Right ventricle myocardium inferior (tissue), 1 donor: ENCODE measurements at places on chromosomes 4 and X.
A peak's percentile ranks its signal among the peaks of the same experiment; 100 is the strongest.

DNA sequence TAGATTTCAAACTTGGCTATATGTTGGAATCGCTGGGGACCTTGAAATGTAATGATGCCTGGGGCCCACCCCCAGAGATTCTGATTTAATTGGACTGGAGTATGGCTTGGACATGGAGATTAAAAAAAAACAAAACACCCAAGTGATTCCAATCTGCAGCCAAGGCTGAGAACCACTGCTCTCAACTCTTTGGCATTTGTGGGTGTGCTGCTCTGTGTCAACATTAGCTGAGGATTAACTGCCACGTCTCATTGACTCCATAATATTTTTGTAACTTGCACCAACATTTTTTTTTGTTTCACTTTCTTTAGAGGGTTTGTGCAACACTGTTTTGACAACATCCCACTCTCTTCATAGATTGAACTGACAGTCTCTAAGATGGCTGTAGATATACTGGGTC lies 41.1 kb upstream of the PDK3 start:
- DNase-seq, result no peak

- no peak for DNase-seq
Observed at GRCh38 chr4:21709031-21709430, 239.5 kb downstream of the KCNIP4 start.

- no peak for DNase-seq
Observed at GRCh38 chr4:69995526-69996016, at the start of gene STATH. Gene STATH (plus strand): TSS chr4:69995966. CDS start chr4:69998438, 2,472 bp downstream.

- DNase-seq, result no peak
Observed at GRCh38 chr4:142353149-142353738, 492.9 kb downstream of the INPP4B start.

DNA sequence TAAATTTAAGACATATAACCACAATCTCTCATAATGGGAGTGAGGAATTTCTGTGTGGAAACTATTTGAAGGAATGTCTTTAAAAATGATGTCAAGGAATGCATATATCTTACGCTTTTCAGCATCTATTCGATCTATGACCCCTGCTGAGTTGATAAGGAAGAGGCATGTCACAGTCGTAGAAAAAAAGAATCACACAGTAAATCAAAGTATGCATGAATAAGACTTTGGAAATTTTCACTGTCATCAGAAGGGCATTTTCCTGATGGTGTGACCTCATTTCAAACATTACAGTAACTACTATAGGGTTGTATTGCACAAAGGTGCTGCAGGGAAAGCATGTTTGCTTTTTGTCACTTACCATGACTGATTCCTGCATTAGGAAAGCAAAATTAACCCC lies 41.5 kb downstream of the REELD1 start:
- no peak for DNase-seq

GRCh38 chr4:185534511-185534865 lies 819 bp downstream of the PDLIM3 start:
- no peak for DNase-seq

GRCh38 chrX:70033348-70034051 lies 16.2 kb downstream of the AWAT2 start:
- no peak for DNase-seq

- peak; percentile 85 for DNase-seq
Observed at GRCh38 chr4:105990933-105991332, 95.7 kb downstream of the NPNT start.

- DNase-seq, result no peak
Observed at GRCh38 chr4:156173486-156173885, 219.8 kb upstream of the CTSO start.

DNA sequence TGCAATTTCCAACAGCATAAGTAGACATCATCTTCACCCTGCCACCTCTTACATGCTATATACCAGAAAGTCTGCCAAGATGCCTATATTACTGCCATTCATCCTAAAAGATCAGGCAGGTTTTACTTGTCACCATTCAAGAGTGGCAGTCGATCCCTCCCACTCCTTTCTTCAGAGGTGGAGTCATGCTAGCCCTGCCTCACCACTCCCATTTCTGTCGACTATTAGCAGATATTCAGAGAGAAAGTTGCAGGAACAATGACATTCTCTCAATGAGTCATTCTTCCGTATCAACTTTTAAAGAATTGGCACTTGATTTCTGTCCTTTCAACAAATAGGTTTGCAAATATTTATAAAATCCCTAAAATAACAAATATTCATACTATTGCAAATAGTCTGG lies 1060.1 kb downstream of the ADGRL3 start:
- DNase-seq, result no peak

DNA sequence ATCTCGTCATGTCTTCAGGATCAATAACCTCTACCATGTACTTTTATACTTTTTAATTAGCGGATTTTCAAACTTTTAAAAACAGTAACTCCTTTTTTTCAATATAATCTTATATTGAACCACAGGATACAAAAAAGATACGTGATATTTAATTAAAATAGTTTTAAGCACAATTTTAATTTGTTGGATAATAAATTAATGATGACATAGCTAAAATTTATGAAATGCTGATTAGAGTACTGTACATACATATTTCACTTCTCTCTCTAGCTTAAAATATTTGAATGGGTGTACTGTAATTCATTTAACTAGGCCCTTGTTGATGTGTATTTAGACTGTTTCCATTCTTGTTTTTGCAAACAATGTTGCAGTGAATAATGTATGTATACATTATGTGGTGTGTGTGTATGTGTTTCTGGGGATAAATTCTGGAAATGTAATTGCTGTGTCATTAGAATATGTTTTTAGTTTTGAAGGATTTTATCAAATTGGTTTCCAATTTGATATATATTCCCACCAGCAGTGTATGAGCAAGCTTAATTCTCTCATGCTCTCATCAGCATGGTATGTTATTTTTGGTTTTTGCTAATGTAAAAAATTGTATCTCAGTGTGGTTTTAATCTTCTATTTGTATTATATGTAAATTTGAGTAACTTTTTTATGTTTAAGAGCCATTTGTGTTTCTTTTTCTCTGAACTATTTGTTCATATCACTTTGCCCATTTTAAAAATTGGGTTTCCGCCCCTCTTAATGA lies 66.4 kb downstream of the CDKL5 start:
- DNase-seq, result no peak

DNA sequence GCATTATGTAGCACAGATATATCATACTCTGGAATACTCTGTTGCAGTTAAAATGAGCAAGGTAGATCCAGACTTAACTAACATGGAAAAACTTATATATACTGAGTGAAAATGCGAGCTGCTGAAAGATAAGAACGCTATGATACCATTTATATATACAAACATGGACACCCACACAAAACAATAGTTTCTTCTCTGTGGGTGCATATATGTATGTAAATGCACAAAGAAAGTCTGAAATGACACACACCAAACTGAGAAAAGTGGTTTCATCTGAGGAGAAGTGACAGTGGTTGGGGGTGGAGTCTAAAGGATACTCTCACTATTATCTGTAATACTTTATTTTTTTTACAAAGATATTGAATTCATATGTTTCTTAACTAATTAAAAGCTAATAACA lies 12.2 kb upstream of the FGF2 start:
- DNase-seq, result no peak

DNA sequence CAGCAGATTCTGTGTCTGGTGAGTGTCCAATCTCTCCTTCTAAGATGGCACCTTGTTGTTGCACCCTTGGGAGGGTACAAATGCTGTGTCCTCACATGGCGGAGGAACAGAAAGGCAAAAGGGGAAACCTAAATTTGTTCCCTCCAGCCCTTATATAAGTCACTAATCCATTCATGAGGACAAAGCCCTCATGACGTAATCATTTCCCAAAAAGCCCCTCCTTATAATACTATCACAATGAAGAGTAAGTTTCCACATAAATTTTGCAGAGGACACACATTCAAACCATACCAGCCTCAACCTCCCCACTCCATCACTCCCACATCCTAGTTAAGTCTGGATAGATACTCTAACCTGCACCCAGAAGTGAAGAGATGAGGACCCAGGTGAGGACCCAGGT lies 63.1 kb downstream of the USP38 start:
- no peak for DNase-seq

DNA sequence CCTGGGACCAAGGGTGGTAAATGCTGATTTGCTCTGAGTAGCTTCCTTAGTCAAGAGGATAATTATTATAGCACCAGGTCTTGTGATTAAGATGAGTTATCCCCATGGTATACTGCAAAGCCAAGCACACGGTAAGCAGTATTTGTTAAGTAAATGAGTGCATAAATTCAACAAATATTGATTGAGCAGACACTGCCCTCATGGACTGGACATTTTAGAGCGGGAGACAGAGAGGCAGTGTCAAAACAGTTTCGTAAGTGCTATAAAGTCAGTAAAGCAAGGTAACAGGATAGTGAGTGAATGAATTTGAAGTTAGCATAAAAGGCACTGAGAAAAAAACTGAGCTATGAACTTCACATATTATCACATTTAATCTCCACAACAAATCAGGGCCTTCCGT lies 13.9 kb downstream of the PHF8 start:
- DNase-seq, result no peak

DNA sequence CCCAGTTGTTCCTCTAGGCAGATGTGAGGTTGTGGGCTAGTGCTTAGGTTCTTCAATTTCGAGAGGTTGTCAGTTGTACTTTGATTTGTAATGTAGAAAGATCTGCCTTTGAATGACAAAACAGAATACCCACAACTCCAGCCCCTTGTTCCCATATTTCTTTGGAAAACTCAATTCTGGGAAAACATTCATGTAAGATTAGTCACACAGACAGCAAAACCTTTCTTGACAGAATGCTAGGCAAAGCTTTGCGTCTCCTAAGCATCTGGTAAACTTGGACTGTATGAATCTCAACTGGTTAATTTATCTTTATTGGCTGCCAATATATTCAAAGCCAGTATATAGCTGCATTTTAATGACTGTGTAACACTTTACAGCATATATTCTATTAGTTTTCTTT lies 34.9 kb downstream of the NOCT start:
- no peak for DNase-seq

GRCh38 chrX:18490806-18491555 lies 65.6 kb downstream of the CDKL5 start:
- DNase-seq, result no peak

GRCh38 chrX:136196691-136197155 lies 49.4 kb downstream of the FHL1 start:
- no peak for DNase-seq
